ENCODE measurements at places on chromosomes 11 and 22.
A peak's percentile ranks its signal among the peaks of the same experiment; 100 is the strongest.

DNA sequence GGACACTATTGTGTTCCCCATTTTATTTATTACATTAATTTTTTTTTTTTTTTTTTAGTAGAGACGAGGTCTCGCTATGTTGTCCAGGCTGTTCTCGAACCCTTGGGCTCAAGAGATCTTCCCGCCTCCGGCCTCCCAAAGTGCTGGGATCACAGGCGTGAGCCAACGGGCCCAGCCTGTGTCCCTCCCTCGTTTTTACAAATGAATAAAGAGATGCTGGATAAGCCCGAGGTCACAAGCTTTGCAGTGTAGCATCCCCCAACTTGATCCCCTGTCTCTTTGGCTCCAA is 297 bp upstream of the MTFP1 start:
- DNase-seq = no peak

GRCh38 chr22:35733791-35734516 is 16.3 kb downstream of the APOL5 start:
- no peak for DNase-seq

DNA sequence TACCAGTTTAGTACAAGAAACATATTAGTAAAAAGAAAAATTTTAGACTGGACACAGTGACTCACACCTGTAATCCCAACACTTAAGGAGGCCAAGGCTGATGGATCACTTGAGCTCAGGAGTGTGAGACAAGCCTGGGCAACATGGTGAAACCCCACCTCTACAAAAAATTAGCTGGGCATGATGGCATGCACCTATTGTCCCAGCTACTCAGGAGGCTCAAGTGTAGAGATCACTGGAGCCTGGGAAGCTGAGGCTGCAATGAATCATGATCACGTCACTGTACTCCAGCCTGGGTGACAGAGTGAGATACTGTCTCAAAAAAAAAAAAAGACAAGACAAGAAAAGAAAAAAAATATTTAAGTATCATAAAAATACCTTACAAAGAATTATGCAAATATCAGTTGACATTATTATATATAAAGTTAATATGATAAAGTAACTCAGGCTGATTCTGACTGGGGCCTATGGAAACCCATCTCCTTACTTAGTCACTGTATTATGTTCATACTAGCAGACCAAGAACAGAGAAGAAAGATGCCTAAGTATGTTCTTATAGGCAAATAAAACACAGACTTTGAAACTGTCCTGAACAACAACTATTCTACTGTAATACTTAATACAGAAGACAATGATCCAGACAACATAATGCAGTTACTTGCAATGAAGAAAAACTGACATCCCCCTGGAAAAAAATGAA is 27.3 kb downstream of the FAM168A start:
- DNase-seq = no peak

DNA sequence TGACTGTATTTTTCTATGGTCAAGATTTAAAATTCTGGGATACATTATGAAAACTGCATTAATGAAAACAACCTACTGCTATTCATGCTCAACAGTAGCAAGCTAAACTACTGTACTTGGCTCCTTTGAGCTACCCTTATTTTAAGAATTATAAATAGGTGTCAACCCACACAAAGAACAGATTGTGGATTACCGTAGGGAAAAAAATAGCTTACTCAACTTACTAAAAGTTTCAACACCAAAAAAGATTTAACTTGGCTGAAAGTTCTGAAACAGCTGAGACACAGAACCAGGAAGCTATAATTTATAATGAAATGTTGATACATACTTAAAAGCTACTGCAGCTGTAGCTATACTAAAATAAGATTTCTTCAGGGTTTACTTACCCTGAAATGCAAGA is 10.1 kb downstream of the LIN7C start:
- no peak for DNase-seq

- no peak for DNase-seq
These were observed 22.5 kb upstream of the DAGLA start for GRCh38 chr11:61657566-61658290.

- DNase-seq = no peak
These were observed 14.0 kb downstream of the KIAA0930 start for GRCh38 chr22:45226503-45227186.

GRCh38 chr11:130344841-130345240 is 30.1 kb upstream of the ZBTB44 start:
- DNase-seq = no peak

- no peak for DNase-seq
These were observed 14.0 kb downstream of the RPS6KA4 start for GRCh38 chr11:64372802-64373597.

- peak; percentile 37 for DNase-seq
These were observed 37.8 kb downstream of the SLC5A1 start for GRCh38 chr22:32080904-32081303.

- no peak for DNase-seq
These were observed 11.9 kb upstream of the CD44 start for GRCh38 chr11:35126879-35127581.

GRCh38 chr11:26088391-26088790 is 243.5 kb upstream of the ANO3 start:
- no peak for DNase-seq

GRCh38 chr11:119380160-119380826 is 1.2 kb downstream of the USP2 start:
- no peak for DNase-seq

- no peak for DNase-seq
These were observed 195 bp upstream of the CREB3L1 start for GRCh38 chr11:46277313-46277621.

DNA sequence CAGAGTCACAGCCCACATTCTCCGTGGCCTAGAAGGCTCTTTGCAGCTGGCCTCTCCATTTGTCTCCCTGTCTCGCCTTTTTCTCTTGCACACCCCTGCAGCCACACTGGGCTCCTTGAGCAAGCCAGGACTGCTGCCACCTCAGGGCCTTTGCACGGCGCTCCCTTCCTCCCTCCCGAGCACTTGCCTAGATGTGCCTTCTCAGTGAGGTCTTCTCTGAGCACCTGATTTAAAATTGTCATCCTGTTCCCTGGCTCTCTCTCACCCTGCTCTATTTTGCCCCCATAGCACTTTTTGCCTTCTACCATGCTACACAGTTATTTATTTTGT is 102.9 kb upstream of the THY1 start:
- DNase-seq = no peak

DNA sequence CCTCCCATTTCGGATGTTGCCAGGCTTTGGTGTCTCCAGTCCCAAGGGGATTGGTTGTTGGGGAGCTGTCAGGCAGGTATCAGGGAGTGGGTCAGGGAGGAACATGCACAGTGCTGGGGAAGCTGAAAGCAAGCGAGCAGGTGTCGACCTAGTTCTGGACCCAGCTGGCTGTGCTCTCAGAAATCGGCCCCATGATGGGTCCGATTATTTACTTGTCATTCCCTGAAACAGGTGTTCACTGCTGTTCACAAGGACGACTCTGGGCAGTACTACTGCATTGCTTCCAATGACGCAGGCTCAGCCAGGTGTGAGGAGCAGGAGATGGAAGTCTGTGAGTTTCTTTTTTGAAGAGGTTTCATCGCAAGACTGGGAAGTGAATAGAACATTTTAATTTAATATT is 76.8 kb downstream of the JAM3 start:
- DNase-seq = no peak

DNA sequence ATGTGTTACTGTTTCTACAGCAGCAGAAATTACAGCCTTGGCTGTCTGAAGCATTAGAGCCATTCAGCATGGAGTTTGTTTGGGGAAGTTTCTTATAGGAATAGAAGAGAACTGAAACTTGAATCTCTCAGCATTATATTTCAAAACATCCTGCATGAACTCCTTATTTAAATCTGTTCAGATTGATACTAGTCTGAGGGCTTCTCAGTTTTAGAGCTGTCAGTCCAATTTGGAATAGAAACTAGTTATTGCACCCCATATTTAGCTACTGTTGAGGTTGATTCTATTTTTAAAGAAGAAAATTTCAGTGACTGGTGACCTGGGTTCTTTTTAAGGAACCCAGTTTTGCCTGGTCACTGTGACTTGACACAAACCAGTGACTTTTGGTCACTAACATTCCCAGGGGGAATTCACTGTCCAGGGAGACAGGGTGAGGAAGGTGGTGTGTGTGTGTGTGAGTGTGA is 126.0 kb upstream of the TTC12 start:
- DNase-seq = no peak

DNA sequence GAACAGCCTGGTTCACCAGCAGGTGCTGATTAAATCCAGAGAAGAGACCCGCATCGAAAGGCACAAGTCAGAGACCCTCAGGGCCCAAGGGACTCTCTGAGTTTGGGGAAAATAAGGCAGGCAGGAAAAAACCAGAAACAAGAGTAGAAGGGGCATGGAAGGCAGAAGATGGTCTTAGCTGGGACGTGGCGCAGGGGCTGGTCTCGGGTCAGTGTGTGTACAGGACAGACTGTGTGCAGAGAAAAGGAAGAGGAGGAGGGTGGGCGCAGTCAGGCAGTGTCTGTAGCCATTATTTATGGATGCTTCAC is 31.3 kb downstream of the PPP2R1B start:
- no peak for DNase-seq

DNA sequence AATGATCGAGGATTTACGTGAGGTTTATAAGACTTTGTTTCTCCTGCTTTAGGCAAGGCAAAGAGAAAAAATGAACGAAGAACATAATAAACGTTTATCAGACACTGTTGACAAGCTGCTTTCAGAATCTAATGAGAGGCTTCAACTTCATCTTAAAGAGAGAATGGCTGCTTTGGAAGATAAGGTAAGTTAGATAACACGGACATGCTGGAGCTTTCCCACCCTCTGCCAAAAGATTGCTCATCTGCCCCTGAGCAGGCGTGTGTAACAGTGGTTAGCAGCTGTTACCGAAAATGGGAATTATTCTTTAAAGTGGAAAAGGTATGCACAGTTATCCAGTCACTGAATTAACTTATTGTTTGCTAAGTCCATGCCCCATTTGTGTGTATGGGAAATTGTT is 62.8 kb upstream of the CTTN start:
- no peak for DNase-seq

GRCh38 chr22:47043835-47044721 is 281.6 kb downstream of the TBC1D22A start:
- DNase-seq = peak; percentile 86

DNA sequence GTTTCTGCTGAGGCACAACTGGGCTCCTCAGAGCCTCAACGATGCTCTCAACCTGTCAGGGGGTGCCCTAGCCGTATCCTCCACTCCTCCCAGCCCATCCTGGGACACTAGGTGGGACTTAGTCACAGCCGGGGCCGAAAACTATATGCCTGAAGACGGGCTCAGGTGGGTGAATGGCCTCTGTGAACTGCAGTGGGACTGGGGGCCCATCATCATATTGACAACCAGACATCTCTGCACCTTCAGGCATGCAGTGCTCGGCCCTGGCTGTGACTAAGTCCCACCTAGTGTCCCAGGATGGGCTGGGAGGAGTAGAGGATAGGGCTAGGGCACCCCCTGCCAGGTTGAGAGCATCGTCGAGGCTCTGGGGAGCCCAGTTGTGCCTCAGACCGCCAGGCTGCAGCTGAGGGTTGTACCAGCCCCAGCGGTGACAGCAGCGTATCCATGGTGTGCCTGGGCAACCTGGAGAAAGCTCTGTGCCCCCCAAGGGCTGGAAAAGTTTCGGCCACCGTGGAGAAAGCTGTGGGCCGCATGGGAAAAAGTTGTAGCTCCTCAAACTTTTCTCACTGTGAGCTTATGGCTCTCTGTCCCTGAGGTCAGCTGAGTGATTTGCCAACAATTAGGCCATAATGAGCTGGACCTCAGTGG is 88.9 kb downstream of the RRM1 start:
- DNase-seq = no peak

DNA sequence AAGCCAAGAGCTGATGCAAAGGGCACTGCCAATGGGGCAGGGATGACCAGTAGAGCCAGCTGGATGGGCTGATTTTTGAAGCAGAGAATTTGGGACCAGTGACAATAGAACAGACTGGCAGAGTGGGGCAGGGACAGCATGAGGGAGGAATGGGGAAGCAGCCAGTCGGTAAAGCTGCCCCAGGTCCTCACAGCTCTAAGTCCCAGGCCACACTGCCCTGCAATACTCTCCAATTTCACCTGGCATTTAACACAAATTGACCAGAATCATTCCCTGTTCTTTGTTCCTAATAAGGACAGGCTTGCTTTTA is 186.9 kb downstream of the CTTN start:
- DNase-seq = no peak

DNA sequence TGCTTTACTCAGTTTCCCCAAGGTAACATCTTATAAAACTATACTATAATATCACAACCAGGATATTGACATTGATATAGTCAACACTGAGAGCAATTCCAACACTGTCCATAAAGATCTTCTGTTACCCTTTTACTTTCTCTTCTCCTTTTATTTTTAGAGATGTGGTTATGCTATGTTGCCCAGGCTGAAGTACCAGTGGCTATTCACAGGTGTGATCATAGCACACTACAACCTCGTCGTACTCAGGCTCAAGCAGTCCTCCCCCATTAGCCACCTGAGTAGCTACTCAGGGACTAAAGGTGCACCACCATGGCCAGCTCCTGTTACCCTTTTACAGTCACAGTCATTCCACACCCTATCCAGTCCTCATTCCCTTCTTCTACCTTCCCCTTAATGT is 119.7 kb downstream of the CWF19L2 start:
- DNase-seq = no peak

DNA sequence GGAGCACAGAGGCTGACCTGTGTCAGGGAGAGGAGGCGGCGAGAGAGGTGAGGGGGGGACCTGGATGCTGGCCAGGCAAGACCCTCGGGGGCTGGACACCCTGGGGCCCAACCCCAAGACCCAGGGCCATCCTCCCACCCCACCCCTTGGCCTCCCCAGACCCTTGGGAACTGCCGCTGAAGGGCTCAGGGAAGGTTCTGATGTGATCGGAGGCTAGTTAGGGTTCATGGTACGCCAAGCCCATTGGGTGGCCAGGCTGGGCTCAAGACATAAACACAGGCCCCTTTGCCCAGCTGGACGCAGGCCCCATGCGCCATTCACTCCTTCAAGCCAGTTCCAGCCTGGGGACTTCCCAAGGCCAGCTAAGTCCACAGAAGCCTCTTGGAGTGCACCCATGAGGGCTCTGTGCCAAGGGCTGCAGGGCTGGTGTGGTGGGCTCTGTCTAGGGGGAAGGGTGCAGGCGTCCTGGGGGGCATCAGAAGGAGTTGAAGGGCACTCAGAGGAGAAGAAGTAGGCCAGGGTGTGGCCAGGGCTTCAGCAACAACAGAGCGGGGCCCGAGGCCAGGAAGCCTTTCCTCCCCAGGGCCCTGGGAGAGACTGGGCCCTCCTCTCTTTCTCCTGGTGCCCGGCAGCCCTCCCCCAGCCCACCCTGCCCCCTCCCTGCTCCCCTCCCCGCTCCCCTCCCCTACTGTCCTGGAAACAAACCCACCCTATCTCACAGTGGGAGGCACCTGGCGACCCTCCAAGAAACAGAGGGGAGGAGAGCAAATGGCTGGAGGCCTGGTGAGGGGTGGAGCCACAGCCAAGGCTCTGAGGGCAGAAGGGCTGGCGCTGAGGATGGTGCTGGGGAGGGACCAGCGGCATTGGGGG is 12.9 kb downstream of the TSPAN32 start:
- peak; percentile 73 for DNase-seq

GRCh38 chr11:97905101-97905500 is 1115.6 kb upstream of the CNTN5 start:
- DNase-seq = no peak

GRCh38 chr11:26583550-26583949 is 11.5 kb upstream of the MUC15 start:
- DNase-seq = no peak

GRCh38 chr22:45817745-45818423 is 146.2 kb downstream of the ATXN10 start:
- DNase-seq = no peak

Data from colonic mucosa (tissue), 4 donors.